Cortex of kidney (tissue), 1 donor: ENCODE measurements at places on chromosomes 2 and 18.

DNA sequence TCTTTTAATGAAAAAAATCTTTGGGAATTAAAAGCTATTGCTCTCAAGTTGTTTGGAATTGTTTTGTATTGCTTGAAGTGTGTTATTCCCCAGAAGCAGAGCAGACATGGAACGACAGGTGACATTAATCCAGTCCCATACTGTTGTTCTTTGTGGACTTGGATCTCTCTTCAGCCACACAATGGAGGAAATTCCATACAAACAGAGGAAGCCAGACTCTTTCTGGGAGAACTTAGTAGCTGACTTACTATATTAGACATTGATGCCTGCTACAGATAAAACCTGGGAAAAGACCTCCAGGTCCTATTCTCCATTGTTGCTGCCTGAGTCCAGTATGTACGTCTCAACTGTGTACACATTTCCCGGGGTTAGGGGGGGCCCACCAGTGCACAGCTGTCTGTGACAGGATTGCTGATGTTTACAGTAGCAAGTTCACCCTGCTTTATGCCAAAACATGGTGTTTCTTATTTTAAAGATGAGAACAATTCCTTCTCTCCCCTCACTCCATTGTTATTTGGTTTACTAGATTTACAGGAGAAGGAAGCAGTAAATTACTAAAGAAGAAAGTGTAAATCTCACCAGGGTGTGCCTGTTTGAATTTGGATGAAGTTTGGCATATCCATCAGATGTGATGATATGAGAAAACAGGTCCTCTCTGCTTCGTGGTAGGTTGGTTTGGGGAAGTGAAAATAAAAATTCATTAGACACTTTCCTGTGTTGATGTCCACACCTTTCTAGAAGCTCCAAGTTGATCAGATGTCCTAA is 142.4 kb upstream of the RBBP8 start:
- no peak for DNase-seq

DNA sequence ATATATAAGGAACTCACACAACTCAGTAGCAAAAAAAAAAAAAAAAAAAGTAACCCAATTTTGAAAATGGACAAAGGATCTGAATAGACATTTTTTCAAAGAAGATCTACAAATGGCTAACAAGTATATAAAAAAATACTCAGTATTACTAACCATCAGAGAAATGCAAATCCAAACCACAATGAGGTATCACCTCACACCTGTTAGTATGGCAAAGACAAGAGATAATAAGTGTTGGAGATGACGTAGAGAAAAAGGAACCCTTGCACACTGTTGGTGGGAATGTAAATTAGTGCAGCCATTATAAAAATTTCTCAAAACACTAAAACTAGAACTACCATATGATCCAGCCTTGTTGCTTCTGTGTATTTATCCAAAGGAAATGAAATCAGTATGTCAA is 5.8 kb upstream of the CNDP1 start:
- no peak for DNase-seq

GRCh38 chr18:1011349-1011748 is 106.7 kb downstream of the ADCYAP1 start:
- no peak for DNase-seq

DNA sequence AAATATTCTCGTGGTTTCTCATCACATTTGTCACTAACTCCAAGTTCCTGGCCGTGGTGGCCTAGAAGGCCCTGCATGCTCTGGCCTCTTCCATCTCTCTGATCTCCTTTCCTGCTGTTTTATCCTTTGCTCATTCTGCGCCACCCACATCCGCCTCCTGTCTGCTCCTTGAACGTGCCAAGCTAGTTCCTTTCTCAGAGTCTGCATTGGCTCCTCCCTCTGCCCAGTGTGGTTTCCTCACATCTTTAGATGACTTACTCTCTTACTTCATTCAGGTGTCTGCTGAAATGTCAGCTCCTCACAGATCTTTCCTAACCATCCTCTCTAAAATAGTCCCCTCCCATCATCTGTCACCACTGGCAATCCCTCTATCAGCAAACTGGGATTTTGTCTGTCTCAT is 158.6 kb upstream of the RBMS1 start:
- no peak for DNase-seq

DNA sequence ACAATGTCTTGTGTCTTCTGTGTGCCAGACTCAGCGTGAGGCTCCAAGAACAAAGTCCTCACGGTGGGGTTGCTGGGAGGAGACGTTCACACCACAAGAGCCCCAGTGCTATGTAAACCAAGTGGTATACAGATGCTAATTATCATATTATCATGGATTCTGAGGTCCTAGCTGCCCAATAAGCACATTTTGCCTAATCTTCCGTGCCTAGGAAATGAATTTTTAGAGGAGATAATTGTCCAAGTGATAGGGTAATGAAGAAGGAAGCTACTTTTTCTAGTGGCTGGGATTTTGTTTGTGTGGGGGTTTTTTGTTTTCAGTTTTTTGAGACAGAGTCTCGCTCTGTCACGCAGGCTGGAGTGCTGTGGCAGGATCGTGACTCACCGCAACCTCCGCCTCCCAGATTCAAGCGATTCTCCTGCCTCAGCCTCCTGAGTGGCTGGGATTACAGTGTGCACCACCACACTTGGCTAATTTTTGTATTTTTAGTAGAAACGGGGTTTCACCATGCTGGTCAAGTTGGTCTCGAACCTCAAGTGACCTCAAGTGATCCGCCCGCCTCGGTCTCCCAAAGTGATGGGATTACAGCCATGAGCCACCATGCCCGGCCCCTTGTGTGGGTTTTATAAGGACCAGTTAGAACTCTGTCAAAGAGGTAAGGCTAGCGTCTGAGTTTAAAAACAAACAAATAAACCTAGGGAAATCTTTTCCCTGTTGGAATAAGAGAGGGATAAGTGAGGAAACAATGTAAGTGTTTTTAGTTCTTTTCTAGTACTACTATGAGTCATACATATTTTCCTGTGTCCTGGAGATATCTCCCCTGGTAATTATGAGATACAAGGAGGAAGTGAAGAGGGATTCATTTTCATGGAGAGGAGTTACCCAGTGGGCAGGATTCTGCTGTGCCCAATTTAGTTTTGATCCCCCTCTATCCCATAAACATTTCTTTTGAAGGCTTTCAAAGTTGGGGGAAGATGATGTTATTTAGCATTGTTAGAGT is 9.5 kb upstream of the SMAD7 start:
- DNase-seq, result no peak

DNA sequence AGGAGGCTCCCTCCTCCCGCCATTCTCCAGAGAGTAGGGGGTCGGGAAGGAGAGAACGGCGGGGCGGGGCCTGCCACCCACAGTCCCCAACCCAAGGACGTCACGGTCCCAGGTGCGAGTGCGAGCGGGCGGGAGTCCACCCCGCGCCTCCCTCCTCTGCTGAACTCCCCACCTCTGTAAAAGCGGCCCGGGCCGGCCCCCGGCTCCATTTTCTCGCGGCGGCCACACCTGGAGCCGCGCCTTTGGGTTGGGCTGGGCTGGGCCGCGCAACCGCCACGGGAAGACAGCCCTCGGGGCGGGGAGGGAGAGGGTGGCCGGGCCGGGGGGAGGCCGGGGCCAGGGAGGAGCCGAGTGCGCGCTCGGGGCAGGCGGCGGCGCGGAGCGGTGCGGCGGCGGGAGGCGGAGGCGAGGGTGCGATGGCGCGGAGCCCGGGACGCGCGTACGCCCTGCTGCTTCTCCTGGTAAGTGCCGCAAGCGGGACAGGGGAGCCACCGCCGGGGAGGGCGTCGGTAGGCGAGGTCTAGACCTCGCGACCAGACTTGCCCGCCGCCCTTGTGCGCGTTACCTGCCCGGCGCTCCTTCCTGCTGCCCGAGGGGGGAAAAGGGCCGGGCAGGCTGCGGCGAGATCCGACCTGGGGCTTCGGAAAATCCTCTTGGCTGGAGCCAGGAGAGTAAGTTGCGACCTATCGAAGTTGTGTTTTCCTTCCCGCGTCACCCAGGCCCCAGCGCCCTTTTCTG is at the start of gene DSG2:
TSS of gene DSG2 (plus strand) at position 342 of the 738 bp plus-strand sequence. CDS start at position 417, 75 bp downstream.
- DNase-seq, result no peak

GRCh38 chr18:13530879-13531387 is 195.4 kb downstream of the FAM210A start:
- DNase-seq, result no peak

- no peak for DNase-seq
Observed at GRCh38 chr2:128494307-128494639, 175.6 kb upstream of the HS6ST1 start.
